HuH-7.5 (cell line): ENCODE measurements at places on chromosomes 7 and 10.

DNA sequence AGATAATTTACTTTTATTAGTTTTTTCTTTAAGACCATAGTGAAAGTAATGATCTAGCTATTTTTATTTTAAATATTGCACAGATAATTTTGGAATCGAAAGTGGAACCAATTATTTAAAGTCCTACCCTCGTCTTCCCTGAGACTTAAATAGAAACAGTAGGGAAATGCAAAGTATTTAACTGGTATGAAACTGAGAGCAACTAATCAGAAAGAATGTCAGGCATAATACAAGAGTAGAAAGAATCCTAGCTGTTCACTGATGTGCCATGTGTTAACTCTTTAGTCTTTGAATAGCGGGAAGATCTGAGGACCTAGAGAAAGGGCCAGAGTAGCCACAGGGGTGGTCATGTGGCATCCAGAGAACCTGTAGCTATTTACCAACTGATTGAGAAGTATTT is 630.0 kb downstream of the NRG3 start:
- DNase-seq = no peak

- no peak for DNase-seq
Observed at GRCh38 chr10:132385389-132385667, 11.7 kb upstream of the PWWP2B start.

DNA sequence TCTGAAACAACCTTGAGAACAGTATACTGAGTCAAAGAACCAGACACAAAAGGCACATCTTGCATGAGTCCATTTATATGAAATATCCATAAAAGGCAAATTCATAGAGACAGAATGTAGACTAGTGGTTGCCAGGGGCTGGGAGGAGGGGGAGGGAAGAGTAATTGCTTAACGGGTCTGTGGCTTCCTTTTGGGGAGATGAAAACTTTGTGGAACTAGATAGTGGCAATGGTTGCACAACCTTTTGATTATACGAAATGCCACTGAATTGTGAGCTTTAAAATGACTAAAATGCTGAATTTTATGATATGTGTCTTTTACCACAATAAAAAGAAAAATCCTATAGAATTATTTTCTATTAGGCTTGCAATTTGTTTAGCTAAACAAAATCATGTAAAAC is 16.8 kb downstream of the ADRB1 start:
- no peak for DNase-seq

GRCh38 chr7:19011212-19011611 is 106.2 kb downstream of the TWIST1 start:
- DNase-seq = no peak

- DNase-seq = no peak
Observed at GRCh38 chr7:158500651-158501052, 87.0 kb downstream of the PTPRN2 start.

GRCh38 chr7:144483189-144483588 is 79.7 kb upstream of the NOBOX start:
- DNase-seq = no peak

GRCh38 chr7:93004906-93005305 is 112.9 kb downstream of the SAMD9 start:
- DNase-seq = no peak

DNA sequence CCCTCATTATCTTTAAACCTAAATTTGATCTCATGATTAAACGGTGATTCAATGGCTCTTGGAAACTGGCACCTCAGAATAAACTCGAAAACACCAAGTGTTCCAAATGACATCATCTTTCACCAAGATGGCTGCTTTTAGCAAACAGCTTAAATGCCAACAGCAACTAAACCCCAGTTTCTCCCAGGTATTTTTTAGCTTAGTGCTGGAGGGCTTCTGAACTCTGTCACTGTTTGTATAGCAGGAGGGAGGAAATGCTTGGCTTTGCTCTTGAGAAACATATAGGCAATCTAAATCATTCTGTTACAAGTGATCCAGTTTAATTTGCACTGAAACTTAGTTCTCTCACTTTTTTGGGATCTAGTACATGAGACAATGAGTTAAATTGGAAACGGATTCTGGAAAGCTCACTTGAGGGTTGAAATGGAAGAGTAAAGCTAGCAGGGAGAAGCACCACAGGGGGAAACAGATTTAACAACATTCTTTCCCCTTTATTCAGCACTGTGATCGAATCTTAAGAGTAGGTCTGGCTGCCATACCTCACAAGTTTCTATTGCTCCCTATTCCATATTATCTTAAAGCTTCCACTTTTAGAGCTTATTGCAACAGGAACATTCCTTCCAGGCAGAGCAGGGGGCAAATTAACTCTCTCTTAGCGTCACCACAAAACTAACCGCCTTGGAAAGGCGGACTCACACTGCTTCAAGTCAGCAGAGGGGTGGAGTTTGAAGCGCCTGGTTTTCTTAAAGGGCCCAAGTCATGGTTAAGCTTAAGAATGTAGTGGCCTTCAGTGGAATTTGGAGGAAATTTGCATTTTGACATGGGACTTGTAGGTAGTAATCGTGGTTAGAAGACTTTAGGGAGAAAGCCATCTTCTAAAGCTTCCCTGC is 1.8 kb upstream of the CCDC6 start:
- DNase-seq = no peak

GRCh38 chr7:114832906-114833595 is 88.8 kb upstream of the MDFIC start:
- DNase-seq = no peak

GRCh38 chr7:123499211-123499970 is 35.0 kb downstream of the IQUB start:
- DNase-seq = no peak

GRCh38 chr10:96671211-96671890 is 49.0 kb downstream of the PIK3AP1 start:
- DNase-seq = no peak

- DNase-seq = no peak
Observed at GRCh38 chr10:88848499-88848898, 3.1 kb downstream of the ANKRD22 start.

- DNase-seq = no peak
Observed at GRCh38 chr10:119784340-119785067, 58.7 kb downstream of the INPP5F start.

- no peak for DNase-seq
Observed at GRCh38 chr10:80203835-80204676, 1.3 kb downstream of the ANXA11 start.

GRCh38 chr10:119654540-119654939 is 3.4 kb downstream of the BAG3 start:
- DNase-seq = no peak

- no peak for DNase-seq
Observed at GRCh38 chr7:134943785-134944400, 42.4 kb upstream of the AGBL3 start.

DNA sequence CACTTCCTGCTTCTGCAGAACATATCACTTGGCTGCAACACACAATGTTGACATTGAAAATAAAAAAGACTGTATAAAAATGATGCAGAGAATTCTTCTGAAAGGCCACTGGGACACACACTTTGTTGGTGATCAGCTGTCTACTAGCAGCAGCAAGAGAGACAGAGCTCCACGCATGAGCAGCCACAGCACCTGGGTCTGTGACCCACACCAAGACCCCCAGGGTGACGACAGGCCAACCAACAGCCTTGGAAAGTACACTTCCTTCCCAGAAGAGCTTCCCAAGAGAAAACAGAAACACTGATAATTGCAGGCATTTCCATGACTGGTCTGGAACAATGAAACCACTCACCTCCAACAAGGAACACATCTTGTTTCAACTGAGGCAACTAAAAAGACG is 239.0 kb downstream of the DIP2C start:
- no peak for DNase-seq

DNA sequence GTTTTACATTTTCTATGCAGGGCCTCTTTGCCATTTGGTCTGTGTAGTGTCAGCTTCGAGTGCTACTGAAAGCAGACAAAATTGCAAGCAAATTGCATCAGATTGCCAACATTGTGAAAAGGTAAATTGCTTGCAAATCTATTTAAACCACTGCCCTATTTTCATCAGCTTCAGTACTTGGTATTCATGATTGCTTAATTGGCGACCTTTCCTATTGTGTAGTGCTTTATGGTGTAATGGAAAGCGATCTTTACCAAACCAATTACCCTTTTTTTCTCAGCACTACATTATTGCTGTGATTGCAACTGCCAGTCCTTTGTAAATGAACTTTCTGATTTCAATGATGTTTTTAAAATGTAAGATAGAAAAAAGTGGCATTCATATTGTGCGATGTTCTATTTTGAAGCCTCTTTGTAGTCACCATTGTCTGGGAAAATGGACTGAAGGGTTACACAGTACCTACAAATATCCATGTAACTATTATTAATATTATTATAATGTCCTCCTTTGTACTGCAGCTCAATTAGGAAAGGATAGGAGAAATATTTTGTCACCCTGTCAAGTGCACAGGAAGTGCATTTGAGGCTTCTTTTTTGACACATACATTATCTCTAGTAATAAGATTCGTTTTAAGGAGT is 177.7 kb upstream of the SP8 start:
- no peak for DNase-seq

DNA sequence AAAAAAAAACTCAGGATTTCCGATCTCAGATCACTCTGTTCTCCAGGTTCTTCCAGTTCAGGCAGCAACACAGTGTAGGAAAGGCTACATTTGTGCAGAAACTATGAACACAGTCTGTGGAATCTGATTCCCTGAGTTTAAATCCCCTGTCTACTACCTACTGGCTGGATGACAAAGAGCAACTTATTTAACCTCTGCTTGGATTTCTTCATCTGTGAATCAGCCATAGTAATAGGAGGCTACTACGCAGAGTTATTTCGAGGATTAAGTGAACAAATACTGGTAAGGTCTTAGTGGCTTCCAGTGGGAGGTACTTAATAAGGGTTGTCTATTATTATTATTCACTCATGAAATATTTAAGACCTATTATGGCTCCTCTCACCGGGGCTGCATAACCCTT is 44.3 kb upstream of the PDCD4 start:
- no peak for DNase-seq

DNA sequence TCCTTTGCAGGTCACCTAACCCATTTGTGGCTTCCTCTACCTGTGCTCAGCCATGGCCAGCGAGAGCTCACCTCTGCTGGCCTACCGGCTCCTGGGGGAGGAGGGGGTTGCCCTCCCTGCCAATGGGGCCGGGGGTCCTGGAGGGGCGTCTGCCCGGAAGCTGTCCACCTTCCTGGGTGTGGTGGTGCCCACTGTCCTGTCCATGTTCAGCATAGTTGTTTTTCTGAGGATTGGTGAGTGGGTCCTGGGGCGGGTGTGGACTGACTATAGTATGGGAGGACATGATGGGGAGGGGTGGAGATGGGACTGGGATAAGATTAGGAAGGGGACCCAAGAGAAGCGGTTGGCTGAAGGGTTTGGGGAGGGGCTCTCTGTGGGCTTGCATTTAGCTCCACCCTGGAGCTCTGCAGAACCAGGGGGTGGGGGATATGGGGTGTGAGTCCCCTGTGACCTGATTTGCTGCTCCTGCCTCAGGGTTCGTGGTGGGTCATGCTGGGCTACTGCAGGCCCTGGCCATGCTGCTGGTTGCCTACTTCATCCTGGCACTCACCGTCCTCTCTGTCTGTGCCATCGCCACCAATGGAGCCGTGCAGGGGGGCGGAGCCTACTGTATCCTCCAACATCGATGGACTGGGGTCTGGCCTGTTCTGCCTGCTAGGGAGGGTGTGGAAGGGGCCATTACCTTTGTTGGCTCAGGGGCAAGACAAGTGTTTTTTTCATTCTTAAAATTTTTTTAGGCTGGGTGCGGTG is 1.8 kb downstream of the SLC12A9 start:
- DNase-seq = no peak

GRCh38 chr10:76937181-76937600 is 700.4 kb downstream of the KCNMA1 start:
- DNase-seq = no peak

GRCh38 chr7:64320547-64321513 is 7.1 kb downstream of the ZNF736 start:
- DNase-seq = no peak

- DNase-seq = no peak
Observed at GRCh38 chr7:7263297-7264230, 81.2 kb downstream of the C1GALT1 start.

GRCh38 chr10:3085785-3086567 is 18.6 kb downstream of the PFKP start:
- no peak for DNase-seq

DNA sequence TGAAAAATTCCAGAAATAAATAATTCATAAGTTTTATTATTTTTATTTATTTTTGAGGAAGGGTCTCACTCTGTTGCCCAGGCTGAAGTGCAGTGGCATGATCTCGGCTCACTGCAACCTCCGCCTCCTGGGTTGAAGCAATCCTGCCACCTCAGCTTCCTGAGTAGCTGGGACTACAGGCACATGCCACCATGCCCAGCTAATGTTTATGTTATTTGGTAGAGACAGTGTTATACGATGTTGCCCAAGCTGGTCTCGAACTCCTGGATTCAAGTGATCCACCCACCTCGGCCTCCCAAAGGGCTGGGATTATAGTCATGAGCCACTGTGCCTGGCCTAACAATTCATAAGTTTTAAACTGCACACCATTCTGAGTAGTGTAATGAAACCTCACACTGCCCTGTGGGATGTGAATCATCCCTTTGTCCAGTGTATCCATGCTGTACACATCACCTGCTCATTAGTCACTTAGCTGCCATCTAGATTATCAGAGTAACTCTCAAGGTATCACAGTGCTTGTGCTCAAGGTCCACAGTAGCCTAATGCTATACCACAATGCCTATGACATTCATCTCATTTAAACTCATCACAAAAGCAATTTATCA is 17.9 kb downstream of the RTKN2 start:
- DNase-seq = no peak

- DNase-seq = no peak
Observed at GRCh38 chr7:78121888-78122287, 323.3 kb downstream of the PHTF2 start.

DNA sequence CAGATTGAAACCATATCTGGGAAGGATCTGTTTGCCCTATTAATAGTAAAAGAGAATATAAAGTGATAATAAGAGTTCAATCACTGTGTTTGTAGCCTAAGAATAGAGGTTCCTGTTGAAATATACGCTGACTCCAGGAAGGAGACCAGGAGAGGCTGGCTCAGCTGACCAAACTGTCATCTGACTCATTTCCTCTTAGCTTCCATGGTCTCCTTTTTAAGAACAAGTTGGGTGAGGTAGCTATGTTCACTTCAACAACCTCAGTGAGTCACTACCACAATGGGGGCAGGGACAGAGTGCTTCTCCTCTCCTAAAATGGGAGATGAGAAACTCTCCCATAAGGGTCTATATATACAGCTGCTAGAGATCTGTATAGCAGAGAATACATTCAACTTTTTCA is 543.3 kb downstream of the CALN1 start:
- no peak for DNase-seq
